ENCODE measurements at places on chromosomes 2 and 18.
A peak's percentile ranks its signal among the peaks of the same experiment; 100 is the strongest.

DNA sequence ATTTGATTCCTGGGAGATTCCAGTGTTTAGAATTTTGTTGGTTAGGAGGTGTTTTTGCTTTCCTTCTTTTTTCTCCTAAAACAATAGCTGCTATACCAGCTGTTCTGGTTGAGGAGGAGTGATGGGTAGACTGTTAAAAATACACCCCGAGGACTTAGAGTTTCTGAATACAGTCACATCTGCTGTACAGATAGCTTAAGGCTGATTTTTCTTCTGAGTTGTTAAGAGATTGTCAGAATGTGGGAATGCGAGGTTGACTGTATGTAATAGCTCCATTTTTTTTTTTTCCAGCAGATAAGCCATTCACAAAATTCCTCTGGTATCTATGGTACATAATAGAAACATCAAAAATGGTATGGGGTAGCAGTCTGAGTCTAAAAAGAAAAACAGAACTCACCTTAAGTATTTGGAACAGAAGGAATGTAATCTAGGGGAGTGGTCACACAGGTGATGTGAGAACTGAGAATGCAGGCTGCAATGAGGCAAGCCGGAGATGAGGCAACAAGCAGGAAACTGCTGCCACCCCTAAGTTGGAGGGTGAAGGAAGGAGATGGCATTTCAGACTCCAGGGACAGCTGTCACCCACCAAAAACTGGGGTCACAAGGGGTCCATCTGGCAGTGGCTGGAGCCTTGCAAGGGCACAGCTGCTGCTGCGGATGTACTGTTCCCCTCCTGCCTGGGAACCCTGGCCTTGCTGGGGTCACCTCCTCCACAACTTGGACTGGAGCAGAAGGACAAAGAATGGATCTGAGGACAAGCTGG lies 2.4 kb downstream of the DGKD start:
- no peak for DNase-seq

GRCh38 chr2:226832061-226832460 lies 3.8 kb upstream of the RHBDD1 start:
- no peak for DNase-seq

GRCh38 chr18:74682141-74682990 lies 84.7 kb downstream of the ZNF407 start:
- no peak for DNase-seq

DNA sequence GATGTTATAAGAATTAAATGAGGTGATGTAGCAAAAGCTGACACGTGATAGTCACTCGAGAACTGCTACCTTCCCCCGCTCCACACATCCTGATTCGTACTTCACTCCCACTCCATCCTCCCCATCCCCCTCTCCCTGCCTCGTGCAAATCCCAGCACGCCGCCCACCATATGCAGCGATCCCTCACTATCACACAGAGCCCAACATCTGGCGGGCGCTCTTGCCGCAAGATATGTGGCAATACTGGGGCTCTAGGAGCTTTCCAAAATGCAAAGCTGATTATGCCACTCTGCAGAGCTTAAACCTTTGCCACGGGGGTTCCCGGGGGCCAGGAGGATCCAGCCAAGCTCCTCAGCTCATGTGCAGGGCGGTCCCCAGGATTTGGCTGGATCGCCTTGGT lies 37.4 kb downstream of the DNMT3A start:
- no peak for DNase-seq

GRCh38 chr18:76721207-76721996 lies 101.0 kb upstream of the ZNF236 start:
- DNase-seq = peak; percentile 17

- no peak for DNase-seq
Measured at GRCh38 chr2:65539633-65540032, 107.2 kb upstream of the SPRED2 start.

GRCh38 chr18:55546851-55547704 lies 40.9 kb downstream of the TCF4 start:
- no peak for DNase-seq

DNA sequence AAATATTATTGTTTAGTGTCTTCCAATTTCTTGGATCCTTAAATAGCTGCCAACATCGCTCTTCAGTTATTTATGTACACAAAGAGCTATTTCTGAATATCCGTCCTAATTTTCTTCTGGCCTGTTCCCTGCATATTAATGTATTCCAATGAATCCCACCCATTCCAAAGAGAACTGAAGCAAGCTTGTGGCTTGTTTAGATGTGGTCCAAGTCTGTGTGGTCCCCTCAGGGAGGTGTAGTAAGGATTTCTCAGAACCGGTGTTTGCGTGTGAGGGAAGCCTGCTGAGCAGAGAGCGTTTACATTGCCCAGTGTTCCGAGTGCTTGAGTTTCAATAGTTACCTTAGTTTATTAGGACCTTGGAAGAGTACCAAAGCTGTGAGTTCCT lies 25.1 kb upstream of the IL1R1 start:
- DNase-seq = no peak

DNA sequence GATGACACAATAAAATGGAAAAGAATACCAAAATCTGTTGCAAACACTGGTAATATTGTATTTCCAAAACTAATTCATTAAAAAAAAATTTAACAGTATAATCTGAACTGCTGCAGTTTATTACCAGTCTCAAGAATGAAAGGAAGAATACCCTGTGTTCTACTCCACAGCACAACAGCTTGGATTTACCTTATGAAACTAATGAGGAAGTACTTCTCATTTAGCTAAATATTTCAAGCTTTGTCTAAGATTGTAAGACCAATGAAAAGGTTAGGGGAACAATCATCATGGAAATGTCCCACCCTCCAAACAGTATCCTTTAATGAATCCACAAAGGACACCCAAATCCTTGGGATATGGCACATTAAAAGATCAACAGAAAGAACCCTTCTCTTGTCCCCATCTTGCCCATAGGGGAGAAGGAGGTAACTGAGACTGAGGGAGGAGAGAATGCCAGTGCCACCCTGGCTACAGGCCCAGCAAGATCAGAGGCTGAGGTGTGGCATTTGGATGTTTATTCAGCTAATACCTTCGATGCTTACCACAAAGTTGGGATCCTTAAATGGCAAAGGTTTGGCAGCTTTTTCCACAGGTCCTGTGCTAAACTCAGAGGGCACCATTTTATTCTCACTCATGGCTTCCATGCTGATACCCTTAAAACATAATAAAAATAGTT lies 17.7 kb downstream of the INO80C start:
- DNase-seq = no peak

DNA sequence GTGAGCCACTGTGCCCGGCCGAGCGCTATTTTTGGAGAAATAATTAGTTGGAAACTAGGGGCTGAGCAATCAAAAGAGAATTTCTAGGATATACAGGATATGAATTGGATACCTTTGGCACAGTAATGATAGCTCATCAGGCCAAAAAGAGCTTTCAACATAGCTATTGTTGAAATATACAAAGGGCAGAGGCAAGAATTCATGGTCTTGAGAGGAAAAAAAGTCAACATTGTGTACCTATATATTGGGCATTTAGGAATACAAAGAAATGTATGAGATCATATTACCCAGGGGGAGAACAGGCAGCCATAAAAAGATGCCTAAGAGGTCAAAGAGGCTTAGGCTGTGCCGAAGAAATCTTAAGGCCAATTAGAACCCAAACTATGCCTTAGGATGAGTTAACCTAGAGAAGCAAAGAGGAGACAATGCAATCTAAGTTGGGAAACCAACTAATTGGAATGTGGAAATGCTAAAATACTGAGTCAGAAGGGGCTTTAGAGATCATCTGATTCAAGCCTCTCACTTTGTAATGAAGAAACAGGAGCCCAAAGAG lies 99.0 kb downstream of the RBBP8 start:
- no peak for DNase-seq

DNA sequence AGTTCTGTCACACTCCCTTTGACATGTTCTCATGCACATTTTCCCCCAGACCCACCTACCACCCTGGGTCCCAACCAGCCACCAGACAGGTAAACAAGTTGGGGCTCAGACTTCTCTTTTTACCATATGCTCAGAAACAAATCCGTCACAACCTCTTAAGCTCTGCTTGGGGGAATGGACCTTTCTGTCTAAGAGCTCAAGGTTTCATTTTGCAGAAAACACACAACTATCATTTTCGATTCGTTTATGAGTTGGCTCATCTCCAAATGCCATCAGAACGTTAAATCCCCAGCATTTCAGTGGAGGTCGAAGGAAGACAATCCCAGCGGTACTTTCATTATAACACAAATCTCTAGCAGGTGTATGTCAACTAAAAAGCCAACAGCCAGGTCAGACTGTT lies 30.6 kb upstream of the NCK2 start:
- no peak for DNase-seq

- no peak for DNase-seq
Measured at GRCh38 chr2:64472881-64473280, 18.9 kb downstream of the LGALSL start.

GRCh38 chr2:126616606-126617069 lies 39.3 kb upstream of the GYPC start:
- no peak for DNase-seq

GRCh38 chr2:60780721-60781120 lies 24.7 kb downstream of the PAPOLG start:
- no peak for DNase-seq

DNA sequence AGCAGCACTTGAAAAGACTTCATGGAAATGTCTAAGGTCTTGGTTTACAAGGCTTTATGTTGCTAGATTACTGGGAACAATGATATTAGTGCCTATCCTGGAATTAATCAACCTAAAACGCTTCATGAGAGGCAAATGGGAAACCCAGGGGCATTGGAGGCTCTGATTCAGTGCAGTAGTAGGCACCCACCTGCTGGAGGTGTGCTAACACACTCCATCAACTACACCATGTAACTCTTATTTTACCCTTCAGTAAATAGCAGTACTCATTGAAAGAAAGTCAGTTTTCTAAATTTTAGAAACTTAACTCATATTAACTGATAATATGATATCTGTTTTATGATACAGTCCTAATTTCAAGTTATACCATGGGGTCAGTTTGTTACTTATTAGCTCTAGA lies 17.4 kb upstream of the HNRNPA3 start:
- no peak for DNase-seq

DNA sequence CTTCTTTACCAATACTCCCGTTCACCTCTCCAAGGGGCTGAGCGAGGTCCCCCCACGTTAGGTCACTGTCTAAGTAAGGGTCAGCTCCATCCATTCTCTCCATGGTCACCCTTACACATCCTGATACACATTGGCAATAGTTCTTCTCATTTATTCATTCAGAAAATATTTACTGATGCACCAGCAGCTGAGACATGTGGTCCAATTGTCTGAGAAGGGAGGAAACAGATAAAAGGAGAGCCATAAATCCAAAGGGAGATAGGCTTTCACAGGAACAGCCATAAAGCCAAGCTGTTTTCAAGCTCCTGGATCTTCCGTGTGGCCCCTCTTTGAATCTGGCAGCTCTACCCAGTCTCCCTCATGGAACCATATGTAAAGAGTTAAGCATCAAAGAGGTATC lies 121.2 kb downstream of the TXNL1 start:
- no peak for DNase-seq

GRCh38 chr2:237503201-237503600 lies 16.1 kb downstream of the MLPH start:
- DNase-seq = no peak
